Activated CD8-positive, alpha-beta T cell treated with anti-CD3 and anti-CD28 coated beads for 36 hours (primary cell): ENCODE measurements at places on chromosomes 16 and 17. TPM values are rescaled to one million over a fixed set of nuclear protein-coding genes. Genes with fewer than 3 reads are reported as not detected.

DNA sequence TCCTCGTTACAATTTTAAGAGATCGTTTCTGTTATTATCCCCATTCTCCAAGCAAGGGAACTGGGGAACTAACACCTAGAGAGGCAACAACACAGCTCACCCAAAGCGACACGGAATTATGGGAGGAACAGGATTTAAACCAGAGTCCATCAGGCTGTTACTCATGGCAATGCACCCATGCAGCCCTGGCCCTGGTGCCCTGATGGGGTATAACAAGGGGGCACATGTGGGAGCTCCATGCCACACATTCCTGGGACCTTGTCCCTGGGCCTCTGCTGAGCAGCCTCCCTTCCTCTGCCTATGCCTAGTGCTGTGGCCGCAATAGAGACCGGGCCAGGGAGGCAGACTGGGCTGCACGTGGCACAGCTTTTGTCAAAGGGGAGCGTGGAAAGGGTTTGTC, 13.3 kb upstream of the RCVRN start:
- no peak for DNase-seq

The CPHXL2 gene
- not detected for total RNA-seq

The ZACN gene
- total RNA-seq = 2.3 TPM

The TP53TG3 gene
- not detected for total RNA-seq

GRCh38 chr16:10885246-10885645, 8.2 kb downstream of the CIITA start:
- no peak for DNase-seq

The DNAH17 gene
- total RNA-seq = 0.45 TPM

DNA sequence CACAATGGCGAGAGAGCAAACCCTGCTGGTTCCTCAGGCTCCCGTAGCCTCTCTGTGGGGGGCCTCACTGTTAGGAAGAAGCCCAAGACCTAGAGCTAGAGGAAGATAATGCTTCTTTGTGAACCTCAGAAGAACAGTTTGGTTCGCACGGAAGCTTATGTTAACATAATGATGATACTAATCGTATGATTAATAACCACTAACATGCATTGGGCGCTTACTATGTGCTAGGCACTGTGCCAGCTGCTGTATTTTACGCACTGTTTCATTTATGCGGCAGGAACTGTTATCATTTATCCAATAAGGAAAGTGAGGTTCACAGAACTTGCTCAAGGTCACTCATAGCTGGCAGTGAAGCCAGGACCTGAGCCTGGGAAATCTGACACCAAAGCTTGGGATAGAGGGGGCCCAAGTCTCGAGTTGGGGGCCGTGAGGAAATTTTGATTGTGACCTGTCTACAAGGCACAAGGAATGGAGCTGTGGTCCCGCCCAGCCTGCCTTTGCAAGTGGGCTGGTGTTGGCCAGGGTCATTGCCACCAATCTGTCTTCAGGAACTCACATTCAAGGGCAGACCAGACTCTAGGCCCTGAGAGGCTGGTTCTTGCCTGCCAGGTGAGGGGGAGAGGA, 6.8 kb downstream of the PRCD start:
- DNase-seq = no peak

DNA sequence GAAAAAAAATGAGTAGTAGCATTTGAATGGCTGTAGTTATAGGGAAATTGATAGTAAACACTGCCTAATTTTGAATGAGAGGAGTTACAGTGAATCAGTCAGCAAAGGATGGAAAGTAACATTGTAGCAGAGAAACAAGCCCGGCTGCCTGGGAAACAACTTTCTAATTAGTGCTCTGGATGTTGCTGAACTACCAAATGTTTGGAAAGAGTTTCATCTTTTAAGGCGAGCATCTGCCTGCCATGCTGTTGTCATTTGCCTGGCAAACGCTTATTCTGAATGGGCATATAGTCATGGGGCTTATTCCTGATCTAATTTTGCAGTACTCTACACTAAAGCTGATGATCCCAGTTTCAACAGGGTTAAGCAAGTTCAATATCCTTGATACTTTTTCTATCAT, 138.6 kb downstream of the CDH11 start:
- no peak for DNase-seq

DNA sequence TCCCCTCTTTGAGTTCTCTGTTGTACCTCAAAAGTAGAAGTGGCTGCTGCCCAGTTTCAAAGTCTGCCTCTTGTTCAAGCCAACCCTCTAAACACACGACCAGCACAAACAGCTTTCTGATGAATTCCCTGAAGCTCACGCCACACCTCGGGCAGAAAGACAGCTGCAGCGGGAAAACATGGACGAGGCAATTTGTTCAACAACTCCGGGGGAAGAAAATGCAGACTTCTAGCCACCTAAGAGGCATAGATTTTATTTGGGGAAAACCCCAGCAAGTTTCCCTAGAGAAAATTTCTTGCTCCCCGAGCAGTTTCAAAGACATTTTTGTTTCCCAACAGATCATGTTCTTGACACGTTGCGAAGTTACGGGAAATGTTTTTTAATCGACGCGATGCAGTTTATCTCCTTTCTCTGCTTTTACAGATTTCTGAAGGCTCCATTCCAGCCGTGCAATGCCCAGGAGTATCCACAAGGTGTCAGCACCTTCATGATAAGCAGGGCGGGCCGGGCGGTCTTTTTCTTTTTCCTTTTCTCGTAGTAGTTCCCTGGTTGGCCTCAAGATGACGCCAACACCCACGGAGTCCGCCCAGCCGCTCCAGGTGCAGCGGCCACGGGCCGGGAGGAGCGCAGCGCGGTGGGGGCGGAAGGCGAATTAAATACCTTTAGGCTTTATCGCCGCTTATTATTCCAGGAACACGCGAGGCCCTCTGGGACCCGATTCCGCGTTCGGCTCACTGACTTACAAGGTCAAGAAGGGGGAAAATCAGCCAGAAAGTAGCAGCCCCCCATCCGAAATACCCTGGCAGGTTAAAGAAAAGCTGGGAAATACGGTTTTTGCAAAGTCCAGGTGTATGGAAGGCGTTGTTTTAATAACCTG, 2.9 kb upstream of the FOXC2 start:
- peak; percentile 96 for DNase-seq

The KLHL36 gene
- 44.0 TPM for total RNA-seq

GRCh38 chr17:64736804-64737492, 74.8 kb upstream of the SMURF2 start:
- peak; percentile 78 for DNase-seq

GRCh38 chr17:40148527-40148926, 8.2 kb downstream of the CASC3 start:
- DNase-seq = no peak

The ACAP1 gene
- 342 TPM for total RNA-seq

The ABCC6 gene
- not detected for total RNA-seq

GRCh38 chr16:78133919-78134318, 34.5 kb downstream of the WWOX start:
- no peak for DNase-seq

The C17orf113 gene
- 0.72 TPM for total RNA-seq

DNA sequence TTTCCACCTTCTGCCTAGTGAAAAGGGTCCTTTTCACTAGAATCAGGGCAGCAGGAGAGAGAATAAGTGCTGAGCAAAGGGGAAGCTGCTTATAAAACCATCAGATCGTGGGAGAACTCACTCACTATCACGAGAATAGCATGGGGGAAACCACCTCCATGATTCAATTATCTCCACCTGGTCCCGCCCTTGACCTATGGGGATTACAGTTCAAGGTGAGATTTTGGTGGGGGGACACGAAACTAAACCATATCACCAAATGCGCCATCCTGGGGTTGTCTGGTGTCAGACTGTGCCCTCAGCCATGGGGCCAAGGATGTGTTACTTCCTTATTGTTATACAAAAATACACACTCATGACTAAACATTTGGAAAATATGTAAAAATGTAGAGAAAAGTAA, 10.4 kb upstream of the KATNB1 start:
- peak; percentile 17 for DNase-seq

The CHD9NB gene
- 0.16 TPM for total RNA-seq

DNA sequence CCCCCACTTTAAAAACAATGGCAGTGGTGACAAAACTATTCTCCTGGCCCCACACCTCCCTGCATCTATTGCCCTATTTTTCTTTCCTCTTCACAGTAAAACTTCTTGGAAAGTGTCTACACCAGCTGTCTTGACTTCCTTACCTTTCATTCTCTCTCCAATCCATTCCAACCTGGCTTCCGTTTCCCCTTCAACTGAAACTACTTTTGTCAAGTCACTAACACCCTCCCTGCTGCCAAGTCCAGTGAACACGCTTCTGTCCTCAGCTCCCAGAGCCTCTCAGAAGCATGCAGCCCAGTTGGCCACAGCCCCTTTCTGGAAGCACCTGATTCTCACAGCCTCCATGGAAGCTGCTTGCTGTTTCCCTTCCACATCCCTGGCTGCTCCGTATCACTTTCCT, 4.0 kb upstream of the SCN4A start:
- DNase-seq = no peak

The RCVRN gene
- not detected for total RNA-seq

DNA sequence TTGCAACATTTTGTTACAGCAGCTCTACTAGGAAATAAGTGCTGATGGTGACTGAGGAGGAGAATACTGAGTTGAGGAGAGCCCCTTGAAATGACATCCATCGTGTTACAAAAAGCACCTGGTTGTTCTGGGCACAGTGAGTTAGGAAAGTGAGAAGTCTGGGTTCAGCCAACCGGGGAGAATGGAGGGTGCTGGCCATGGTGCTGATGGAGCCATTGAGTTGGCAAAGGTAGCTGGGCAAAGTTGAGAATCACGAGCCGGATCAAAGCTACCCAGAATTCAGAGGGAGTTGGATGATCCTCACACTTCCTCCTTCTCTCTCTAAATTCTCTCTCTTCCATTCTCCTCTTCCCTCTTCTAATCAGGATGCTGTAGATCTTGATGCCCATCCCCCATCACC, 35.0 kb upstream of the ASIC2 start:
- DNase-seq = peak; percentile 19

The FA2H gene
- not detected for total RNA-seq

- DNase-seq = no peak
Observed at GRCh38 chr16:83734136-83734535, 73.6 kb upstream of the HSBP1 start.

- peak; percentile 15 for DNase-seq
Observed at GRCh38 chr17:37025847-37026530, 77.2 kb downstream of the AATF start.

The ZFP90 gene
- total RNA-seq = 27.6 TPM
